ENCODE measurements at places on chromosomes 12 and 14. TPM values are rescaled to one million over a fixed set of nuclear protein-coding genes. Genes with fewer than 3 reads are reported as not detected.

DNA sequence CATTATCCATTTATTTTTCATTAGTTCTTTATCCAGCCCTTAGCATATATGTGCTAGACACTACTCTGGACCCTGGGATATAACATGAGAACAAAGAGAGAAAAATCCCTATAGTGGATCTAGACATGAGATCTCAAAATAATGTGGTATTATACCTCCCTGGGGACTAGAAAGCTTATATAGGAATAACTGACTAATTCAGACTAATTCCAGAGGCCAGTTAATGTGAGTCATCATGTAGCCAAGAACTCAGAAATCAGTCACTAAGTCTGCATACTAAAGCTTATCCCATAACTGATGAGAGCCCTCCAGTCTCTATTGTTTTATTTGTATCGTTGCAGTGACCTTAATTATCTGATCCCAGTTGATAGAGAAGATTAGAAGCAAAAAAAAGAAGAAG lies 267.1 kb upstream of the RGS6 start:
- DNase-seq: no peak

GRCh38 chr12:129771238-129771637 lies 132.6 kb downstream of the TMEM132D start:
- no peak for DNase-seq

DNA sequence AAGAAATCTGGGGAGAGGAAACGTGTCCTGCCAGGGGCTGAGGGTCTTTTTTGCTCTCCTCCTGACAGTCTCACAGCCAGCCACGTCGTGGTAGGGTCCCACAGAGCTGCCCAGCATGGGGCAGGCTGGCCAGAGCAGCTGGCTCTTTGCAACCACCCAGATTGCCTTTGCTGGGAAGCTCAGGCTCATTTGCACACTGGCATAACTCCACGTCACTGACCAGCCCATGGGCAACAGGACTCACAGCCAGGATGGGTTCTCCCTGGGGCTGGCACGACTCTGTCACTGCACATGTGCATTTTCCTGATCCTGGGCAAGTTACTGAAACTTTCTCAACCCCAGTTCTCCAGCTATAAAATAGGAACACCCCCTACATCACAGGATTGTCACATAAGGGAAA lies 242.2 kb downstream of the DPF3 start:
- no peak for DNase-seq

GRCh38 chr14:91295276-91295845 lies 50.9 kb upstream of the GPR68 start:
- no peak for DNase-seq

GRCh38 chr14:71576472-71576871 lies 355.8 kb upstream of the RGS6 start:
- DNase-seq: no peak

GRCh38 chr12:93403988-93404803 lies 26.5 kb downstream of the NUDT4 start:
- no peak for DNase-seq

GRCh38 chr14:80325688-80326087 lies 114.4 kb upstream of the DIO2 start:
- DNase-seq: no peak

DNA sequence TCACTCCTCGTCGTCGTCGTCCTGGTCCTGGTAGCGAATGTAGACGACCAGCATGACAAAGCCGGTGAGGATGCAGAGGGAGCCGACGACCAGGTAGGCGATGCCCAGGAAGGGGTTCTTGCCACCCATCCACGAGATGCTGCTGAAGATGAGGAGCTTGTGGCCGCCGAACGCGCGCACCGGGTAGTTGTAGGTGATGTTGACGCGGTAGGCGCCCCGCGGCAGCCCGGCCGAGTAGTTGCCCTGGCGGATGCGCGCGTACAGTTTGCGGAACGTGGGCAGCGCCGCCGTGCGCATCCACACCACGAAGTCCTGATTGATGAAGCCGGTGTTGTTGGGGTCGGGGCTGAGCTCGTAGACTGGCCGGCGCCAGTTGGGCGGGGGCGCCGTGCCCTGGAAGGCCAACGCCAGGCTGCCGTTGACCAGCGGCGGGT lies 1.0 kb downstream of the TMEM30B start:
- no peak for DNase-seq

DNA sequence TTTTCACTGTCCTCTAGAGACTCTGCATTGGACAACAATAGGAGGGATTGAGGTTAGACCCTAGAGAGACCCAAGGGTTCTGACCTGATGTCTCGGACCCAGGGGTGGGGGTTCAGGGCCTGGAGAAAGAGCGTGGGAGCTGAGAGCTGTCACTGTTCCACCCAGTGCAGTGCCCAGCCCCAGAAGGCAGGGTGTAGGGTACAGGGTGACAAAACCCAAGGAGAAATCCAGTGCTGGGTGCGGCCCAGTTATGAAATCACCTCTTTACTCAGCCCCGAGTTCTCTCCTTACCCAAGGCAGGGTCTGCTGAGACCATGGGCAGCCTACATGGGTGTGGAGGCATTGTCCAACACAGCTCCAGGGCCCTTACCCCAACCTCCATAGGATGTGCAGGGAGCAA lies 2.6 kb downstream of the AQP2 start:
- DNase-seq: no peak

DNA sequence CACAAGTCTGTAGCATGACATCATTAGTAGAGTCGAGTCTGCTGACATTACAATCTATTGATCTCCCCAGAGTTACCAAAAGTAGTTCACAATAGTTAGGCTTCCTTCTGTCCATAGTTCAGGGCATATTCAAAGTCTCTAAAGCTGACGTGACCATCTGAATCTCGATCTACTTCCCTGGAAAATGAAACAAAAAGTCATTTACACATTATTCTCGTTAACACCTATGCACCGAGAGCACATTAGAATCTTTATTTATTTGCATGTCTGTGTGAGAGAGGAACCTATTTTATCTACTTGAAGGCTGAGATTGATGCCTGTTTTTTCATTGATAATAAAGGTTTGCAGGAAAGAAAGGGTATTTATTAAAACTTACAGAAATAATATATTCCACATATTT lies 157.4 kb downstream of the EFCAB11 start:
- DNase-seq: no peak

DNA sequence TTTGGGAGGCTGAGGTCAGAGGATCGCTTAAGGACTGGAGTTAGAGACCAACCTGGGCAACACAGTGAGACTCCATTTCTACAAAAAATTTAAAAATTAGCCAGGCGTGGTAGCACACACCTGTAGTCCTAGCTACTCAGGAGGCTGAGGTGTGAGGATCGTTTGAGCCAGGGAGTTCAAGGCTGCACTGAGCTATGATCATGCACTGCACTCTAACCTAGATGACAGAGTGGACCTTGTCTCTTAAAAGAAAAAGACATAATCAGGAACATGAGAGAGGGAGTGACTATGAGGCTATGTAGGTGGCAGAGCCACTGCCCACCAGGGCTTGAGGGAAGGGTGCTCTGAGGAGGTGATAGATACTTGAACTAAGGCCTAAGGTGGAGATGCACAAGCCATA lies 49.2 kb upstream of the PLXNC1 start:
- DNase-seq: no peak

GRCh38 chr12:79895071-79895470 lies 39.8 kb downstream of the PPP1R12A start:
- DNase-seq: no peak

- no peak for DNase-seq
Measured at GRCh38 chr14:80930836-80931389, 10.6 kb downstream of the CEP128 start.

DNA sequence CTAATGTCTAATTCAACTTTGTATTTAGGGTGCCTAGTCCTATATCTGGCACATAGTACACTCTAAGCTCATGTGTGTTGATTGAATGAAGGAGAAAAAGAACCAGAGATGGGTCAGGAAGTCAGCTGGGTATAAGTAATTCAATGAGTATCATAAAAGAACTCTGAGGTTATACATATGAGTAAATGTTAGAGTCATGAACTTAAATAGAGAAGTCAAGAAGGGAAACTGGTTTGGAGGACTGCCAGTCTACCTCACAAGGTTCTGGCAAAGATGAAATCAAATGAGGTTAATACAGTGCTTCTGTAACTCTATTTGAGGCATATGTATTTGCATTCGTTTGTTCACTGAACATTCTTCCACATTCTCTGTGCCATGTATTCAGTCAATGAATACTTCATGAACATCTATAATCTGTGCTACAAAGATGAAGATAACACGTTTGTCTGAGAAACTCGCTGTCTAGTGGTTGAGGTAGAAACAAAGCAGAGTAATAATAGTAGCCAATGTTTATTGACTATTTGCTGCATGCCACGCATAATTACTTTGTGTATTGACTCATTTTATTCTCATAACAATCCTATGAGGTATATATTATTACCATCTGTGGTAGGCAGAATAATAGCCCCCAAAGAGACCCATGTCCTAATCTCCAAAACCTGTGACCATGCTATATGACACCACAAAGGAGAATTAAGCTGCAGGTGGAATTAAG lies 88.9 kb downstream of the PTGER2 start:
- DNase-seq: no peak

DNA sequence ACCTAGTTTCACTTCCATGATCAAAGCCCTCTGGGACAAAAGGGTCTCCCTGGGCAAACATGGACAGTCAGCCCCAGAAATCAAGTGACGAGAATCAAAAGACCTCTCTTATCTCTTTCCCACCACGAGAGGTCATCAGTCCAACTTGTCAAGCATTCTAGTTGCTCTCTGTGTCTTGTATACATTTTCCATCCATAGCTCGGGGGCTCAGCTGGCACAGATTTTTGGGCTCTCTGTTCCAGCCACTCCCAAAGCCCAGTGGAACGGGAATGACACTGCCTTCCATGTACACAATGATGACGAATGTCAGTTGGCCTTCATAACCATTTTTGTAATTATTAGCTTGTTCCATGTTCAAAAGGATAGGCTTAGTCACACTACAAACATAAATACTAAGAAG lies 29.7 kb downstream of the NOS1 start:
- DNase-seq: no peak

- no peak for DNase-seq
Measured at GRCh38 chr14:33291529-33292104, 352.9 kb downstream of the NPAS3 start.

DNA sequence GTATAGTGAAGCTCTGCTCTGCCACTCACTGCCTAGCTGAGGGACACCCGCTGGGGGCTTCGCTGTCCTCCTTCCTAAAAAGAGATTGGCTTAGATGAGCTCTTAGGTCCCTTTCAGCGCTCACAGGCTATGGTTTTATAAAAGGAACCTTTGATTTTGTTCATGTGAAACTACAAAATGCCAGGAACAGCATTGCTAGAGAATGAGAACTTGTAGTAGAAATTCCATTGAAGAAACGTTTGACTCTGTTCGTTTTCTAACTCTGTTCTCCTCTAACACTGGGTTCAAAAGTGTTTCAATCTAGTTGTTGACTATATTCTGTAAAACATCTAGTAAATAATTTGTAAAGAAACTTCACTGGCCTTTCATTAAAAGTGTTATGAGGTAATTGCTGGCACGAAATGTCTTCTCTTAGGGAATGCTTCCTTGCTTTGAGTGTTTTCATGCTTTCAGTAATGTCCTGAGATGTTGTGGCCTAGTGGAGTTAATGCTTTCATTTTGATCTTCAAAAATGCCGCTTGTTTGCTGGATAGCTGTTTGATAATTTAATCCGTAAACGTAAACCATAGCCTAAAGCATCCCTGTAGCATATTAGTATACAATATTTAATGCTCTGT lies 1.6 kb downstream of the MARK3 start:
- peak; percentile 9 for DNase-seq

DNA sequence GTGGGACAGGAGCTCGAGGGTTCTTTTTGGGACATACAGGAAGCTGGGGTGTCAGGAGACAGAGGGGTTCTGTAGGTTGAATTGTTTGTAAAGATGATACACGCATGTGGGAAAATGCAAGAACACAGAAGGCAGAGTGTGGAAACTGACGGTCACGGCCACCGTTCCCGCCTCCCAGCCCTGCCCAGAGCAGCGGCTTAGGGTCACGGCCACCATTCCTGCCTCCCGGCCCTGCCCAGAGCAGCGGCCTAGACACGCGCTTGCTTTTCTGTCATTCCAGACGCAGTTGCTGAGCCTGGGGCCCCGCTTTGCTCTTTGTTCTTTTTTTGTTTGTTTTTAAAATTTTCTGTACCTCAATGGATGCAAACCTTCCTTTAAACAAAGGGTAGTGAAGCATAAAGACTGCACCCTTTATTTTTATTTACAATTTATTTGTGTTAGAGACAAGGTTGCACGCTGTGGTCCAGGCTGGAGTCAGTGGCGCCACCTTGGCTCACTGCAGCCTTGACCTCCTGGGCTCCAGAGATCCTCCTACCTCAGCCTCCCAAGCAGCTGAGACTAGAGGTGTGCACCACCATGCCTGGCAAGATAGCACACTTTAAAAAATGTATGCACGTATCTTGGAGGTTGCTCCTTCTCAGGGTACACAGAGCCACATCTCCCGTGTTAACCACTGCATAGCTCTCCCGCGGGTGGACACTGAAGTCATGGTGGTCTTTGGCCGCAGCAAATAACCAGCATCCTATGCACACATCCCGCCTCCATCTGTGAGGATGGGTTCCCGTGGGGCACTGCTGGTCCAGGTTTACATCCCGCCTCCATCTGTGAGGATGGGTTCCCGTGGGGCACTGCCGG lies 142.3 kb downstream of the ADGRD1 start:
- no peak for DNase-seq

- no peak for DNase-seq
Measured at GRCh38 chr12:103387385-103387784, 108.4 kb downstream of the C12orf42 start.

GRCh38 chr12:132556216-132556615 lies 54.2 kb downstream of the LRCOL1 start:
- no peak for DNase-seq

- DNase-seq: peak; percentile 100
Measured at GRCh38 chr12:53005986-53006809, at the start of gene EIF4B. EIF4B (plus strand) TSS chr12:53006456; CDS start chr12:53006484, 28 bp downstream.

- peak; percentile 11 for DNase-seq
Measured at GRCh38 chr14:33282331-33283230, 343.9 kb downstream of the NPAS3 start.

- peak; percentile 18 for DNase-seq
Measured at GRCh38 chr12:92503029-92503931, 199.5 kb upstream of the PLEKHG7 start.

DNA sequence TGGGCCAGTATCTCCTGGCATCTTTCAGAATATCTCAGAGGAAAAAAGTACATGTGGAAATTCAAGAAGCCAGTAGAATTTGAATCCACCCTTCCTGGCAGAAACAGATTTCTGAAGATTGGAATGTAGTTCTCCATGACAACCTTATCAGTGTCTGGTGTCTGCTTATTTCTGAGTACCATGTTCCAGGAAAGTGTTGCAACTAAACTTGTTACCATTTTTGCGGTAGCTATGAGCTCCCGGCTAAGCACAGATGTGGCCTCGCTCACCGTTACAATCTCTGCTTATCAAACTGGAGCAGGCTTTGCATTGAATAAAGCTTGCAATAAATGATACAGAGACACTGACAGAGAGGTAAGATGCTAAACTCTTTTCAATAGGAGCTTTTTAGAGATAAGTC lies 13.0 kb upstream of the ITPR2 start:
- no peak for DNase-seq

GRCh38 chr12:14696265-14696741 lies at the start of gene GUCY2C:
GUCY2C (minus strand) TSS chr12:14696599; CDS start chr12:14696448, 151 bp downstream.
- DNase-seq: no peak

- no peak for DNase-seq
Measured at GRCh38 chr14:69171569-69171968, 18.6 kb upstream of the DCAF5 start.

GRCh38 chr14:53881921-53882320 lies 74.7 kb downstream of the BMP4 start:
- no peak for DNase-seq

The DBX2 gene
- 13.0 TPM for total RNA-seq

The TAS2R7 gene
- not detected for total RNA-seq

The TCL1A gene
- 0.11 TPM for total RNA-seq

The PDZRN4 gene
- 9.2 TPM for total RNA-seq

The OVCH1 gene
- total RNA-seq: 0.66 TPM

The OR11G2 gene
- not detected for total RNA-seq

The TBC1D30 gene
- 19.6 TPM for total RNA-seq

The TSHR gene
- 3.7 TPM for total RNA-seq

The SERPINA12 gene
- not detected for total RNA-seq

Data from spinal cord (tissue), 10 donors.